ENCODE measurements at places on chromosomes 6 and 20.

- DNase-seq: no peak
Measured at GRCh38 chr6:32224696-32225095, 829 bp upstream of the NOTCH4 start.

DNA sequence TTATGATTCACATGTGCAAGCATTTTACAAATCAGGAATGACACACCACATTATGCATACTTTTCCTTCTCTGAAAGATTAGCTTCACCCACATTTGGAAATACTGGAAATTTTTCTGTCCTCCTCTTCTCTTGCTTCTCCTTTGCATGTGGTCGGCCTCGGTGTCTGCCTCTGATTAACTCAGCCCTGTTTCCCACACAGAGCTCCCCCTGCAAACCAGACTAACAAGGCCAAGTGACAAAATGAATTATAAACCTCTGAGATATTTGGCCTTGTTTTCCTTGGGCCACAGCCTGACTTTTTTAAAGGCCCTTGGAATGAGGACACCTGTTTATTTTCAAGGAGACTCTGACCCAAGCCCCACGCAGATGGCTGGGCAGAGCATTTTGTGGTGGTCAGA, 9.0 kb upstream of the CCN6 start:
- DNase-seq: no peak

DNA sequence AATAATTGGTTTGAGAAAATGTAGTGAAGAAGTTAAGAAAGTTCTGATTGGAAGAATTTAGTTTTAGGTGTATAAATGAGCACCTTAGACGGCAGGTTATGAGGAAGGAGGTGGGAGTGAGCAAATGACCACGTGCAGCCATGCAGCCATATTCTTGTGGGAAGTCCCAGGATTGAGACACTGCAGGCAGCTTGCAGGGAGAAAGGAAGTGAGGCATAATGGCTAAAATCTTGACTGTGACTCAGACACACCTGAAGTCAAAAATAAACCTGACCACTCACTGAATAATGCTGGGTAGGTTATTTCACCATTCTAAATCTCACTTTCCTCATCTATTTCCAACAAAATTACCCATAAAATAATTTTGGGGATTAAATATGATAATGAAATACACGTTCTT, 16.6 kb downstream of the DSE start:
- DNase-seq: no peak

GRCh38 chr6:797479-798077, 104.6 kb upstream of the EXOC2 start:
- DNase-seq: peak; percentile 3

DNA sequence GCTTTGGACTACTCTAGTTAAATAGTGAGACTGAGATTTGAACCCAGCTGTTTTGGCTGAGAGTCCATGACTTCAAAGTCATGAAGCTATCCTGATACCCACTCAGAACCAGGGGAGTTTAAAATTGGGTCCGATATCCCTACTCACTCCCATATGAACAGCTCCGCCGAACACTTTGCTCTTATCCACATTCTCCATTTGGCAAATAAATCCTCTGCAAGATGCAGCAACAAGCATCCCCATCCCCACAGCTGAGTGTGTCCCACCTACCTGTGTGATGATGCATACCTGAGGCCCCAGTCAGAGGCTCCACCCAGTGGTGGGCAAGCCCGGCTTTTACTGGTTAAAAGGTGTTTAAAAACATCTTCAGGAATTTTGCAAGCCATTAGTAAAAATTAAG, 108.3 kb upstream of the SLC24A3 start:
- DNase-seq: no peak

- no peak for DNase-seq
Measured at GRCh38 chr20:62473717-62474603, 1.8 kb downstream of the GATA5 start.

DNA sequence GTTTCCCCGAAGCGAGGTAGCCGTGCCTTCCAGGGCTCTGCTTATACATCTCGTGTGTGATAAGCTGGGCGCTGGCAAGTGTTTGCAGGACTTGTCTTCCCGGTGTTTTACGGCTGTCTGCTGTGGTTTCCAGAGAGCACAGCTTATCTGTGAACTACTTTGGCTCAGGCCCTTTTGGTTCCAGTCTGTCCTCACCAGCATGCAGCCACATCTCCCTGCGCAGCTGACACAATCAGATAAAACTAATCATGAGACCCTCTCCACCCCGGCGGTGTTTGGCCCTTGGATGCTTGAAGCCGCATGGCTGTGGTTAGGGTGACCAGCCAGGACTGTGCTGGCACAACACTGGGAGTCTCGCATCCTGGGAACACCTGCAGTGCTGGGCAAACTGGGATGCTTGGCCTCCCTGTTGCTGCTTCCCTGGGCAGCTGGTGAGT, 241.8 kb upstream of the FOXQ1 start:
- no peak for DNase-seq

- no peak for DNase-seq
Measured at GRCh38 chr6:4025681-4026080, 53.3 kb downstream of the FAM217A start.

GRCh38 chr6:42511803-42512422, 51.9 kb upstream of the UBR2 start:
- DNase-seq: no peak

GRCh38 chr6:74598462-74599393, 607.1 kb downstream of the COL12A1 start:
- no peak for DNase-seq
